Fibroblast of skin of left quadriceps (primary cell): ENCODE measurements at places on chromosomes 6 and 20.

DNA sequence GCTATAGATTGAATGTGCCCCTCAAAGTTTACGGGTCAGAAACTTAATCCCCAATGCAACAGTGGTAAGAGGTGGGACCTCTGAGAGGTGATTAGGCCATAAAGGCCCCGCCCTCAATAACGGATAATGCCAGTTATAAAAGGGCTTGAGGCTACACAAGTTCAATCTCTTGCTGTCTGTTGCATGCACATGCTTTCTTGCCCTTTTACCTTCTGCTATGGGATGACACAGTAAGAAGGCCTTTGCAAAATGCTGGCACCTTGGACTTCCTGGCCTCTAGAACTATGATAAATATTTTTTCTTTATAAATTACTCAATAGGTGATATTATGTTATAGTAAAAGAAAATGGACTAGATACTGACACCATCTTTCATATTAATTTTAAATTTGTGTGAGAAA is 806.1 kb downstream of the TENT5A start:
- no peak for DNase-seq

GRCh38 chr6:155327326-155328073 is 13.2 kb upstream of the TFB1M start:
- peak; percentile 47 for DNase-seq

DNA sequence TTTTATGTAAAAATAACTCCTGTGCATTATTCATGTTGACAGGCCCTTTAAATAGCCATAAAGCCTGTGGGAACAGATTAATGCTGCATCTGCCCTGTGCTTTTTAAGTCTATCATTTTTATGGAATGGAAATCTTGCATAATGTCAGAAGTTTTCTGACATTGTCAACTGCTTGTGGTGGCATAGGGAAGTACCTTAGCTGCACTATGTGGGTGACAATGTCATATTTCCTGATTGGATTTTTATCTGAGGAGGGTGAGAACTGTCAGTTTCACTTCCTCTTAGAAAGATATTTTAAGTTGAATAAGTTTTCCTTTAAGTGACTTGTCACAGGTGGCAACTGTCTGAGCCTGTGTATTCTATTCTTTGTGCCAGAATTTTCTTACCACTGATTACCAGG is 267.9 kb downstream of the PLCB1 start:
- DNase-seq: no peak

GRCh38 chr20:49478266-49478665 is 4.2 kb downstream of the KCNB1 start:
- DNase-seq: no peak

GRCh38 chr6:4008324-4009047 is 70.5 kb downstream of the FAM217A start:
- peak; percentile 63 for DNase-seq

GRCh38 chr20:22455259-22455658 is 129.1 kb downstream of the FOXA2 start:
- no peak for DNase-seq

DNA sequence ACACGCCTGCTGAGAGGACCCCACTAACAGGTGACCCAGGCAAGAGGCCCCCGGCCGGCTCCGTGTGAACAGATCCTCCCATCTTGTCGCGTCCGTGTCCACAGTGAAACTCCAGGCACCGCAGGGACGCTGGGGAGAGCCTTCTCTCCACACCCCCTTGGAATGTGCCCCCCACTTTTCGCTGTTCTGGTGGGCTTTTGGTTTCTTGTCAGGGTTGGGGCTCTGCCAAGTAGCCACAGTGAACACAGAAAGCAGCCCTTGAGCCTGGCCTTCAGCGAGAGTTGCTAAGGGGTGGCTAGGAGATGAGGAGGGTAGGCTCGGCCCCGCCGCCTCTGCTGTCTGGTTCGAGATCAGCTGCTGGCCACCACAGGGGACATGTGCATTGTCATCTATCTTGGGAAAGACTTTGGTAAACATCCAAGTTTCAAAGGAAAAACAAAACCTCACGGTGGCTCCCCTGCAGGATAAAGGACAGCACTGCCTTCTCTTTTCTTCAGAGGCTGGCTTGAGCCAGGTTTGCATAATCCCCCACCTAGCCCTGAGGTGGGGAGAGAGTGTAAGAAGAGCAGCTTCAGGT is 22.7 kb downstream of the SYNDIG1 start:
- no peak for DNase-seq

DNA sequence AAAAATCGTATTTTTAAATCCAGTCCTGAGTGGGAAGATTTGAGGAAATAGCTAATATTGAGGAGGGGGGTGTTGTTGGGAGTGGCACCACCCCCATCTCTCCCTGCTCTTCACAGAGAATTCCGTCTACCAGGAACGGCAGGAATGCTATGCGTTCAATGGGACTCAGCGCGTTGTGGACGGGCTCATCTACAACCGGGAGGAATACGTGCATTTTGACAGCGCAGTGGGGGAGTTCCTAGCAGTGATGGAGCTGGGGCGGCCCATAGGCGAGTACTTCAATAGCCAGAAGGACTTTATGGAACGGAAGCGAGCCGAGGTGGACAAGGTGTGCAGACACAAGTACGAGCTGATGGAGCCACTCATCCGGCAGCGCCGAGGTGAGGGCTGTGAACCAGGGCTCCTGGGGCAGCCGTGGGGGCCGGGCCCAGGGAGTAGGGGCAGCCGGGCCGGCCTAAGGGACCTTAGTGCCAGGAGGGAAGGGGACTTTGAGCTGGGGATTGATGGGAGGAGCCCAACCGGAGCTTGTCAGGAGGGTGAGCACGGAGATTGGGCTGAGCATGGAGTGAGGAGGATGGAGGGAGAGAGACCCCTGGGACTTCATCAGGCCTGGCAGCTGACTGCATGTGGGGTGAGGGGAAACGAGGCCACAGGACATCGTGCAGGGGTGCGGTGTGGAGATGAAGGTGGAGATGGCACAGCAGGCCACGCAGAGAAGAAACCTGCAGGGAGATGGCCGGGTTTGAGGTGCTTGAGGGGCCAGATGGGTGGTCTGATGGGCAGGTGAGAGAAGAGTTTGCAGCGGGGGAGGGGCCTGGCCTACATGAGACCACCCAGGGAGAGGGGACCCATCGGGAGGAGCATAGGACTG is 41.3 kb downstream of the HLA-DPB1 start:
- DNase-seq: no peak

DNA sequence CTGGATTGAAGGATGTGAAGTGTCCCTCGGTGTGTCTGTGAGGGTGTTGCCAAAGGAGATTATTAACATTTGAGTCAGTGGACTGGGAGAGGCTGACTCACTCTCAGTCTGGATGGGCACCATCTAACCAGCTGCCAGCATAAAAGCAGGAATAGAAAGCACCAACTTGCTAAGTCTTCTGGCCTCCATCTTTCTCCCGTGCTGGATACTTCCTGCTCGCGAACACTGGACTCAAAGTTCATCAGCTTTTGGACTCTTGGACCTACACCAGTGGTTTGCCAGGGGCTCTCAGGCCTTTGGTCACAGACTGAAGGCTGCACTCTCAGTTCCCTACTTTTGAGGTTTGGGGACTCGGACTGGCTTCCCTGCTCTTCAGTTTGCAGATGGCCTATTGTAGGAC is 220.3 kb upstream of the LRFN2 start:
- no peak for DNase-seq

DNA sequence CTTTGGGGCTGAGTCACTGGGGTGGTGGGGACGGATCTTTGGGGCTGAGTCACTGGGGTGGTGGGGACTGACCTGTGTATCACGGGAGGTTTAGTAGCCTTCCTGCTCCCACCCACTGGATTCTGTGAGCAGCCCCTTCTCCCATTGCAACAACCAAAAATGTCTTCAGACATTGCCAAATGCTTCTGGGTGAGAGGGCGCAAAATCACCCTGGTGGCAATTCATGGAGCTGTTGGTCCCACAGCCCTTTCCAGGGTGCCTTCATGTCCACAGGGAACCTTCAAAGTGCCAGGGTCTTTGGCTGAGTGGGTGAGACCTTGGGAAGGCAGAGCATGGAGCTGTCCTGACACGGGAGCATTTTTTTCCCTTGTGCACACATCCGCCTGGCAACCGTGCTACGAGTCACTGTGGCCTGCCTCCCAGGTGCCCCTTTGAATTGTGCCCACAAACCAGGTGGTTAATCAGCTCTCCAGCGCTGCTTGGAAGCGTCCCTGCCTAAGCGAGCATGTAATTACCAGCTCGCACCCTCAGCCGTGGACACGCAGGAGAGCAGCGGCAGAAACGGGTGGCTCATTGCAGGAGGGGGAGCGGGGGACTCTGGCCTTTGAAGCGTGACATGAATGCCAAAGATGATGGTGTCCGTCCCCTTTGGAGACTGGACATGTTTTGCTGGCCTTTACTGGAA is 27.4 kb upstream of the APCDD1L start:
- DNase-seq: no peak

GRCh38 chr20:17848249-17849048 is 120.1 kb downstream of the SNX5 start:
- no peak for DNase-seq

DNA sequence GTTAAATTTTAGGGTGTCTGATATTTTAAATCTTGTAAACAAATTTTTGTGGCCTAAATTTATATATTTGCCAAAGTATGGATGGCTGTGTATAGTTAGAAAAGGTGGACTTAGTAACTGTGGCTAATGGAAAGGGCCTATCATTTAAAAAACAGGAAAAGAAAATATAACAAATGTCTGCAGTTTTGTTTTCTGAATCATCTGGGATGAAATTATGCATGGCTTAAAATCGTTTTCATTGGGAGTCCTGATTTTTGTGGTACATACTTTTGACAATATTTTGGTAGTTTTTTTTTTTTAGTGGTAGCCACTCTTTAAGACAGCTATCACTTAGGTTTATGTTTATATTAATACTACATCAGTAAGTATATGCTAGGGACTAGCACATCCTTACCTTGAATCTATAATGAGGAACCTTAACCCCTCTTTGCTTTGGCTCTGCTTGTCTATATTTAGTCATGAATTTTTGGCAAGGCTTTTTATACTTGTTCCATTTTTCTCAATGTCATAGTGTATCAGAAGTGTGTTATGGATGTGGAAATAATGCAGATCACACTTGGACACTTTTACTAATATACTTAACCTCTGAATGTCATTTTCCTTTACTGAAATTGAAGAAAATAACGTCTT is 5.6 kb downstream of the ARID1B start:
- DNase-seq: no peak

GRCh38 chr6:162951164-162951743 is 223.5 kb downstream of the PACRG start:
- no peak for DNase-seq

DNA sequence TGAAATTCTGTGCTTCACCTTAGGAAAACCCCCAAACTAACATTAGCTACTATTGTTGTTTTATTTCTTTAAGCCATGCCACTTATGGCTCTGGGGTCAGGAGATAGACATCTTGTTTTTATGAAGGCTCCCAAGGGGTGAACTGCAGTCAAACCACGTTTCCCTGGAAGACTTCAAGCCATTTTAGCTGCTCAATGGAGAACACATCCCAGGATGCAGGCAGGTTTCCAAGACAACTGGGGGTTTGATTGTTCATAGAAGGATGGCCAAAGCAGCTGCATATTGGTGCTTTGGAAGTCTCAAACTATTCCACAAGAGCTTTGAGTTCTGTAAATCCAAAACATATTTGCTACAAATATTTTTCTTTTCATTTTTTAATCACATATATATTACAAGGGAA is 818.0 kb downstream of the MAFB start:
- no peak for DNase-seq

- DNase-seq: no peak
Measured at GRCh38 chr20:33840759-33841435, 29.7 kb downstream of the CHMP4B start.

DNA sequence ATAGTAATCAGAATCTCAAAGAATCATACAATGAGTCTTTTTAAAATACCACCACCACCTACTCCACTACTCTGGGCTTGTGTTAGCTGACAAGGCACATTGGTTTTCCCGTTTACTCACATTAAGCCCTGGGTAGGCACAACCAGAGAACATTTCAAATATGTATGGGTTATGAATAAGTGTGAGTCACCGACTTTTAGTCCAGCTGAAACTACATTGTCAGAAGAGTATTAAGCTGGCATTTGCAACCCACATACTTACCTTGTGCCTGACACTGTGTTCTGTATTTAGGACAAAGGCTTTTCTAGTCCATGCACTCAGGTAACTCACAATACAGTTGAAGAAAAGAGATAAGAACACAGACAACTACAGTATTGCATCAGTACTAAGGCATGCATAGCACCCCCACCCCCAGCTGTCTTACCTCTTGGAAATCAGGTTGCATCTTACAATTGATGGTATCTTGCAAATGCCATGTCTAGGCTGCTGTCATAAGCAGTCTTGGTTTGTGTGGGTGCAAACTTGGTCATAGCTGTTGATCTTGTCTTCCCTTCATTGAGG is 40.3 kb upstream of the AHI1 start:
- DNase-seq: peak; percentile 46

- DNase-seq: no peak
Measured at GRCh38 chr20:8057871-8058270, 38.3 kb upstream of the TMX4 start.

- DNase-seq: peak; percentile 39
Measured at GRCh38 chr20:48904566-48905296, 16.8 kb upstream of the ARFGEF2 start.

DNA sequence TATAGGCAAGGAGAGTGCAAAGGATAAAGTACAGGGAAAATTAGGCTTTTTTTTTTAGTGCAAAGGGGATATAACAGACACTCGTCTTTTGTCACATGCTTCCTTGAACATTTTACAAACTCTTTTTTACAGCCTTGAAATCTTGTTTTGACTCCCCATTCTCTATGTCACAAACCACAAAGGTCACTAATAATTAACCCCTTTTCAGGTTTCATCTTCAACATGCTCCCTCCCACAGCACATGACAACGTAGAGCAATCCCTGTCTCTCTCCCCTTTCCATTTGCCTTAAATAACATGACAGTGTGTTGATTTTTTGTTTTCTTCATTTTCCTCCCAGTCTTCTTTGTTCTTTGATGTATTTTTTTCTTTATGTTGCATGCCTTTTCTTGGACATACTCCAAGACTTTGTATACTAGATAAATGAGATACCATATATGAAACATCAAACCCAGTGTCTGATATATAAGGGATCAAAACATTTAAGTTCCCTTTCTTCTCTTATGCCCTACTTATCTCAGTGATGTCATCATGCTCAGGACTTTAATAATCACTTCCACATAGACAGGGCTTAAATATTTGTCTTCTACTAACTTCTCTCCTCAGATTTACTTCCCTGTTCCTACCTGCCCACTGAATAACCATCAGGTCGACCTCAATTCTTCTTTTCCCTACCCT is 378.7 kb upstream of the HSF2 start:
- no peak for DNase-seq
